ENCODE measurements at places on chromosomes 7 and 10. TPM values are rescaled to one million over a fixed set of nuclear protein-coding genes. Genes with fewer than 3 reads are reported as not detected.

Gene GDF2
- not detected for total RNA-seq

DNA sequence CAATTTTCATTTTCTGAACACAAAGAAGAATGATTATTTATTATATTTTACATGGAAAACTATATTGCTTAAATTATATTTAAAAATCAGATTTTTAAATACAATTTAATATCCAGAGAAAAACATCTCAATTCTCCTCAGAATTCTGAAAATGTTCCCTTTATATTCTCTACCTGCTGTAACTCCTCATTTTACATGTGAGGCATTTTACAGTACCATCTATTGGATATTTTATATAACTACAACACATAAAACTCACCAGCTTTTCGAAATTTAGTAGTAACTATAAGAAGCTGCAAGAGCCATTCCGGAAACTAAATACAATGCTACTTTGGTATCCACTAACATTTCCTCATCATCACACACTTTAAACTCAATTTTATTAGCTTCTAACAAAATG, 264.6 kb downstream of the DGKB start:
- no peak for DNase-seq

DNA sequence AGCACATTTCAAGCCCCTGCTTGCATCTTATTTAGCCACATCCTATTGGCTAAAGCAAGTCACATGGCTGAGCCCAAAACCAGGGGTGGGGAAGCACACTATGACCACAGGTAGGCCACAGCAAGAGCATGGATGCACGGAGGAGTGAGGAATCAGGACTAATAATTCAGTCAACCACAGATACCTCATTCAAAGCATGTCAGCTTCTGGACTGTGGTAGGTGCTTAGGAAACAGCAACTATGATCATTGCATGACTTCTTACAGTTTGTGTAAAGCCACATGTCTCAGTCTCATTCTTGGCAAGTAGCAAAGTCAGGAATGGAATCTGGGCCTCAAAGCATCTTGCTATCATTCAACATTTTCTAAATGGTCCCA, 79.0 kb upstream of the EMX2 start:
- DNase-seq = no peak

DNA sequence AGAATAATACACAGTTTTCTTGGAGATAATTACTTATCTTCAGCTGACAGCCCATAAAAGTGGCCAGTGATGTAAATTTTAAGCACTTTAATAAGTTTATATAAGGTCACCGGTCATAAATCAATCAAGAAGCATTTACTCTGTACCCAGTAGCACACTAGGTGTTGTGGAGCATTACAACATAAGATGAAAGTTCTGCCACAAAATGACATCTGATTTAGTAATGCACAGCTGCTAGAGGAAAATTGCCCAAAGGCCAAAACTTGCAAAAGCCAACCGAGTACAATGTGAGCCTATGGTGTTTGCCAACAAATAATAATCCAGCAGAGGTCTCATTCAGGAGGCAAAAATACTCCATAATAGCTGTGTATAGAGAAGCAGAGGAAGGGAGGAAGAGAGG, 63.6 kb downstream of the GPR37 start:
- DNase-seq = peak; percentile 36

DNA sequence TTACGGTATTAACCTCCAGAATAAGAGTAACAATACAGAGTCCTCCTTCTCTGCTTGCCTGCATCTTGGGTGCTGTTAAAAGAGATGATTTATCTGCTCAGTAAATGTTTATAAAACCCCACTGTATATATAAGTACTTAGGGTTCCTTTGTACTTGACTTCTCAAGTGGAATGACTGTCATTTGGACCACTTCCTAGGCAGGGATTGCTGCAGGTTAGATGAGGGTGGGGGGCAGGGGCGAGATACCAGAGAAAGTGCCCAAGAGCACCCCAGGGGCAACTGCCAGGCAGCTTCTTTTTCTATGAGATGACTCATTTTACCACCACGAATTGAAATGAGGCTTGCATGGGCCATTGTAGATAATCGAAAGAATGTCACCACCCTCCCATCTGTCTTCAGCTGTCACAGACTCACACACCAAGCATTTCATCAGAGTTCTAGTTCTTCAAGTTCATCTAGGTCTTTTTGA, 421.9 kb upstream of the GALNT17 start:
- DNase-seq = peak; percentile 100

Gene NUDT13
- total RNA-seq = 40.4 TPM

Gene VWDE
- not detected for total RNA-seq

- no peak for DNase-seq
Observed at GRCh38 chr10:133339708-133340380, 3.1 kb upstream of the CALY start.

GRCh38 chr10:52322936-52323335, 8.9 kb downstream of the DKK1 start:
- DNase-seq = no peak

Gene KCP
- 0.26 TPM for total RNA-seq

DNA sequence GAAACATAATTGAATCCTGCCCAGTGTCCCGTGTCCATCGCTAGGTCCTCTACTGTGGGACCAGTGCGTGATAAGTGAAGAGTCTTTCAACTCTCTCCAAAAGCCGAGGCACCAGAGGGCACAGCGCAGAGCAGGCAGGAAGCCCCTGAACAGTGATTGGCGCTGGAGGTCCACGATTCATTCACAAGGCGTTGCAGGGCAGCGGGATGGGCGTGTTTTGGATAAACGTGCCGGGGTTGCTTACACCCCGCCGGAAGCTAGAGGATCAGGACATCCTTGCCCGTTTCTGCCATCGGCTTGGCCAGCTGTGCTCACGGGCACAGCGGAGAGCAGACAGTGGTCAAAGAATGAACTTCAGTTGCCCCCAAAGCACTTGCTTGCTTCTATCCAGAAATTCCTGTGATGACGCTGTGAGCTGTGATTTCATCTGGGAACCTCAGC, 86.0 kb upstream of the PFKP start:
- peak; percentile 72 for DNase-seq

- DNase-seq = no peak
Observed at GRCh38 chr10:89975771-89976170, 274.4 kb downstream of the KIF20B start.

DNA sequence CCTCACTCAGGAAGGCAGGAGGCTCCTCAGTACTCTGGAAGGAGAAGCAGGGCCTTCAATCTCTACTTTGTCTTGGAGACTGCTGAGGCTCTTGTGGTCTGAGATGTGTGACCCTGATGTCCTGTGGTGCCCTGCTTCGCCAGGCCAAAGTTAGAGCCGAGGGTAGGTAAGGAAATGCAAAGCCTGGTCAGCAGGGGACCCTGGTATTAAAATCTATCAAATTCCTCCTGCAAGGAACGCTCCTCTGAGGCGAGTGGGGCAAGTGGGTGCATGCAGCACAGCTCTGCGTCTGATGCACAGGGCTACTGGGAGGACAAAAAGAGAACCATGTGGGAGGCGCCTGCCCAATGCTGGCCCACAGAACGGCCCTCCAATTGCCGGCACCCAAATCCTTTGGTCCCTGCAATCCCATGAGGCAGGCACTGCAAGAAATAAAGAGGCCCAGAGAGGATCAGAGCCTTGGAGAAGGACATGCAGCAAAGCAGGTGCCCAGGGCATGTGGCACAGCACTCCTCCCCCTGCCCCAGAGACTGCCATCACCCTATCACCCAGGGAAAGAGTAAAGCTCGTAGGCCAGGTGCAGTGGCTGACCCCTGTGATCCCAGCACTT, 23.1 kb upstream of the ZMIZ1 start:
- no peak for DNase-seq

GRCh38 chr7:115409682-115410433, 488.0 kb downstream of the MDFIC start:
- DNase-seq = no peak

DNA sequence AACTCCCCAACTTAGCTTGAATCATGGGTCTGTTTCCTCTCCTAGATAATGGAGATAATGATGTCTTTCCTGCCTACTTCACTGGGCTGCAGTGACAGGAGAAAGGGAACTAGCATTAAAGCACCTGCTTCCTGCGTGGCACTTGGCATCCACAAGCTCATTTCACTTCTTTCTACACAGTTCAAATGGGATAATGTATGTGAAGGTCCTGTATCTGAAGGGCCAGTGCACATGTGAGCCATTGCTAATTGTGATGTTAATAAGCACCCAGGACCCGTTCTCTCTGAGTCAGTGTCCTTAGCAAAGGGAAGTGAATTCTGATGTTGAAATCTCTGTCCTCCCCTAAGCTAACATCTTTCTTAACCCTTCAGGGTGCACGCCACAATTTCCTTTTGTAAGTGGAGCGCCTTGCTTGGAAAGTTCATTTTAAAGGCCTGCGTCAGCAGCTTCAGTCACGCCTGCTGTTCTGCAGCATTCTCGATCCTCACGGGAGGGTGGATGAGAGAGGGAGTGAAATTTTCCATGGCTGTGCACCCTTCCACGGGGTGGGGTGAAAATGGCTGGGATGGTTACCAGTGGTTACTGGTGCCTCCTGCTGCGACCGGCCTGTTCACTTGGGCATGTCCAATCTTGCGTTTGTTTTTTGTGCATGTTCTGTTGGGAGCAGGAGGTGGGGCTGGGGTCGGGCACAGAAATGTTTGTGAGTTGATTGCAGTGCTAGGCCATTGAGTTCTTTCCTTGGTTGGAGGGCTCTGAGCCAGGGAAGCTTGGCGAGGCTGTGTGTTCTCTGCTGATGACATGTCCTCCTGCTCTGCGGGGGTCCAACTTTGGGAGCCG, 59.2 kb downstream of the HK1 start:
- peak; percentile 38 for DNase-seq

Gene WDFY4
- total RNA-seq = not detected

- no peak for DNase-seq
Observed at GRCh38 chr7:937856-938484, 16.5 kb downstream of the ADAP1 start.

- DNase-seq = no peak
Observed at GRCh38 chr7:19295376-19295775, 150.2 kb upstream of the FERD3L start.

GRCh38 chr10:73771722-73772280, 10.0 kb upstream of the CHCHD1 start:
- no peak for DNase-seq

GRCh38 chr7:45086331-45087065, 2.3 kb downstream of the NACAD start:
- DNase-seq = no peak

DNA sequence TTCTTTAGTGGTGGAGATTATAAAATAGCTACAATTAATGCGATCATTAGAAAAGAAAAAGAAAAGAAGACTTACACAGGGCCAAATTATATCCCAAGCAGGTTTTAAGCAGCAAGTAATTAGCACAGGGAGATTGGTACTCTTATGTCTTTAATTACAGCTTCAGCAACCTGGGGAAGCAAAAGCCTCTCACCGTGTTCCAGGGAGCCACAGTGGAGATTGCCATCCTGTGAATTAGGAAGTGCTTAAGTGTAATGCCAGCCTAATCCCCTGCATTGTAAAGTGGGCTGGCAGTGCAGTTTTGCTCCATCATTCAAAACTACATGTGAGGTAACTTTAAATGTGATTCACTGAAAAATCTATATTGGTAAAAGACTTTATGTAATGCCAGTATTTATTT, 533.5 kb upstream of the COBL start:
- DNase-seq = no peak

DNA sequence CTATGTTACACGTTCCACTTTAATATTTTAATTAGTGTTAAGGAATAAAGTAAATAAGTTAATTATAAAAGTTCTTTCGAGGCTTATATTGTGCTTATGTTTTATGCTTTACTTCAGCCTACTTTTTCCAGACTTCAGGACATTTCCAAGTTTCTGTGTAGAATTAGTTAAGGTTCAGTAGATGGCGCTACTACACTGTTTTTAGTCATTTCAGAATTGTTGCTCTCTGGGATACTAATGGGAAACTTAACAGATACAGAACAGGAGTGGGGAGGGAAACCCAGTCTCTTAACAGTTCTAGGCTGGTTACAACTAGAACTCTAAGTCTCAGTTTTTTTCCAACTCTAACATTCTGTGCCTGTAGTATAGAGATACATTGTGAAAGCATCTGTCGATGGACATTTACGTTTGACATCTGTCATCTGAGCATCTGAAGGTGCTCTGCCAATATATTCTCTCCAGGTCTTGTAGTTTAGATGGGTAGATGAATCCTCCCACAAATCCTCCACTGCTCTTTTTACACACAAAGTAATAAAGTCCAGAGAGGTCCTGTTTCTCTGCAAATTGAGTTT, 56.8 kb upstream of the FAM171A1 start:
- DNase-seq = peak; percentile 50

- DNase-seq = peak; percentile 80
Observed at GRCh38 chr10:49550563-49550962, 11.6 kb upstream of the ERCC6 start.

- no peak for DNase-seq
Observed at GRCh38 chr10:83476211-83476610, 663.1 kb upstream of the GHITM start.

GRCh38 chr7:101941481-101942383, 124.3 kb downstream of the CUX1 start:
- DNase-seq = peak; percentile 92

Gene SPDYE11
- not detected for total RNA-seq
